ENCODE measurements at places on chromosomes 16 and 17. TPM values are rescaled to one million over a fixed set of nuclear protein-coding genes. Genes with fewer than 3 reads are reported as not detected.

Gene RNF157
- total RNA-seq = 25.4 TPM

Gene ORMDL3
- total RNA-seq = 53.7 TPM

Gene TMEM114
- total RNA-seq = not detected

Gene C16orf86
- total RNA-seq = 2.2 TPM

Gene TBC1D3E
- total RNA-seq = not detected

Gene ZFPM1
- total RNA-seq = 12.0 TPM

Gene FNDC8
- not detected for total RNA-seq

Gene TK2
- 5.8 TPM for total RNA-seq

Gene TMC6
- 157 TPM for total RNA-seq

Gene RDM1
- total RNA-seq = 10.4 TPM

Gene ABCC12
- total RNA-seq = not detected

Gene EFNB3
- total RNA-seq = not detected

Gene TLCD2
- 0.85 TPM for total RNA-seq

Gene SLC6A2
- total RNA-seq = not detected

Gene SEC14L5
- 0.07 TPM for total RNA-seq

Gene TP53TG3
- total RNA-seq = not detected

Gene CMTM2
- 0.36 TPM for total RNA-seq

Gene CES1
- 0.63 TPM for total RNA-seq

Gene AGRP
- total RNA-seq = not detected

Gene UBE2O
- total RNA-seq = 24.5 TPM

Gene CCL2
- not detected for total RNA-seq

Gene CCL7
- total RNA-seq = not detected

Gene BAIAP3
- 0.17 TPM for total RNA-seq

Gene HS3ST3B1
- 13.4 TPM for total RNA-seq

Gene KRTAP9-4
- not detected for total RNA-seq

Gene CCL4L2
- total RNA-seq = 58.6 TPM

Gene RGS11
- not detected for total RNA-seq

Gene LITAFD
- not detected for total RNA-seq

Gene SAMD14
- 3.7 TPM for total RNA-seq

Gene NPTX1
- 1.2 TPM for total RNA-seq

Gene KRT10
- 28.4 TPM for total RNA-seq

Gene IL17C
- not detected for total RNA-seq

Gene RNF222
- not detected for total RNA-seq

Gene OTOA
- not detected for total RNA-seq

Gene OR2C1
- not detected for total RNA-seq

Gene VAT1
- total RNA-seq = 49.6 TPM

Gene ATP1B2
- total RNA-seq = 0.26 TPM

Gene LHX1
- not detected for total RNA-seq

Gene PPP1R27
- not detected for total RNA-seq
